ENCODE measurements at places on chromosomes 5 and 9.

DNA sequence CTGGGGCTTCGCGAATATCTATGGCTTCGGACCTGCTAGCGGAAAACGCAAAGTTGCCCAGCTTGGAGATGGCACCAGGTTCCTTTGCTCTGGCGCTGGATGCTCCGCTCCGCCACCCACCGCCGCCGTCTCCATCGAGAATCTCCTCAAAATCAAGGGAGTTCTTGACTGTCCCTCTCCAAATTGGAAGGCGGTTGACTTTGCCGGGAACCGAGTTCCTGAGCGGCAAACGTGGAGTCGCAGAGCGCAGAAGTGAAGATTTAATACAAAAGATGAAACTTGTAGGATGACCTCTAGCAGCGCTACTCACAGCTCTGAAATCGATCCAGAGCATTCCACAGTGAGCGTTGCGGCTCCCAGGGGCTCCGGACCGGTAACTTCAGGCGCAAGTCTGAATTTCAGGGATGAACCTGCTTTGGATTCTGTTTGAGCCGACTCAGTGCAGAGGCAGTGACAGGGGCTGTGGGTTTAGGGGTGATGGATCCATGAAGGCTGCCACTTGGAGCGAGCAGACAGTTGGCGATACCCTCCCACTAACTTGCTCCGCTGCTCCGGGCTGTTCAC, 1641.5 kb upstream of the C9orf72 start:
- DNase-seq, result no peak

DNA sequence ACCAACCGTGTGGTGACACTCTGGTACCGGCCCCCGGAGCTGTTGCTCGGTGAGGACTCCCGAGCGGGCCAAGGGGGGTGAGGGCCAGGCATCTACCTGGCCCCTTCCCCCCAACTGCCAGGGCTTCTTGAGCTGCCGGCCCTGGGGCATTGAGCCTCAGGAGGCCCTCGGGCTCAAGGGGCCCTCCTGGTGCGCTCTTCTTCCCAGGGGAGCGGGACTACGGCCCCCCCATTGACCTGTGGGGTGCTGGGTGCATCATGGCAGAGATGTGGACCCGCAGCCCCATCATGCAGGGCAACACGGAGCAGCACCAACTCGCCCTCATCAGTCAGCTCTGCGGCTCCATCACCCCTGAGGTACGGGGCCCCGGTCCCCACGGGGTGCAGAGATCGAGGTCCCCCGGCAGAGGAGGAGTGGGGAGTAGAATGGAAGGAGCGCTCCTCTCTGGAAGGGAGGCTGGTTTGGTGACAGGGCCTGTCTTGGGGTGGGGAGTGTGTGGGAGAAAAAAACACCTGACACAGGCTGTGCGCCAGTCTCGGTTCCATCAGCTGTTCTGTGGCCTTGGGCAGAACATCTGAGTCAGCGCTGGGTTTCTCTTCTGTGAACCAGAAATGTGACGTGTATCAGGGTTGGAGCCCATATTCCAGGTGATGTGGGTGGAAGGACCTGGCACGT, 2.6 kb downstream of the CDK9 start:
- DNase-seq, result peak; percentile 71

- DNase-seq, result no peak
Measured at GRCh38 chr9:99299211-99300102, 77.4 kb downstream of the SEC61B start.

DNA sequence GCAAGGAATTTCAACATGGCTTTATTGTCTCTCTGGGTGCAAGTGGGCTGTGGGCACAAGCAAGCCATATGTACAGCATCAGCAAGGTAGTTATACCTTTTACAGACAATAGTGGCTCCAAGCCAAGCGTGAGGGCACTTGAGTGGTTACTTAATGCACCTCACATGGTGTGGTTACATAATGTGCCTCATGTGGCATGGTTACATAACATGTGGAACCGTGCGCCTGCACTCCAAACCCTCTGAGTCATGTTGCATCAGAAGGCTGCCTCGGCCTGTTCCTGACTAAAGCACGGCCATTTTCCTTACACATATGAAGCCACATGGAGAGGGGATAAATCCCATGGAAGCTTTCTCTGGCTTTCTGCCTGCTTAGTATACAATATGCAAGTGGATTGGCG, 150.9 kb downstream of the OSTF1 start:
- DNase-seq, result no peak

GRCh38 chr9:93601666-93602065, 25.3 kb downstream of the PHF2 start:
- no peak for DNase-seq

GRCh38 chr9:131323629-131324028, 34.1 kb downstream of the PLPP7 start:
- DNase-seq, result no peak

DNA sequence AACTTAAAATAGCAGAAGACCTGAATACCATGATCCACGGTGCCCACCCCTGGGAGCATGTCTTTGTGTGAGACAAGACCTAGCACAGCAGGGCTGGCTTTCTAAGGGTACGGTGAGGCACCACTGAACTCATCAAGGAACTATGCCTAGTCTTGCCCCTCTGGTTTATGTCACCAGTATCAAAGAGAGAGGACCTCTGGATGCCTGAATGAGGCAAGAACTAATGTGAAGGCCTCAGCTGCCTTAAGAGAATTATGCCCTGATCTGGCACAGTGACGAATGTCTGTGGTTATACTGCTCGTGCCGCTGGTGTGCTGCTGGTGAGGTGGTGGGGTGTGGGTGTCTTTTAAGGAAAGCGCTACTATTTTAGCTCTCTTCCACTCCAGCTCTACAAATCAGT, 23.0 kb downstream of the NREP start:
- no peak for DNase-seq

GRCh38 chr9:130301483-130302286, 36.1 kb downstream of the HMCN2 start:
- DNase-seq, result no peak

GRCh38 chr9:137740312-137740711, 121.5 kb downstream of the EHMT1 start:
- DNase-seq, result no peak
